Stimulated activated CD8-positive, alpha-beta memory T cell treated with anti-CD3 and anti-CD28 coated beads, Interleukin-7, amount 100 ng/mL, for 48 hours (primary cell): ENCODE measurements at places on chromosomes 3 and 15.

GRCh38 chr3:16462679-16463078 lies 50.8 kb downstream of the RFTN1 start:
- no peak for DNase-seq

GRCh38 chr3:36991923-36992805 lies 767 bp downstream of the EPM2AIP1 start:
- no peak for DNase-seq

GRCh38 chr3:197283045-197283444 lies 15.4 kb downstream of the DLG1 start:
- DNase-seq = no peak

DNA sequence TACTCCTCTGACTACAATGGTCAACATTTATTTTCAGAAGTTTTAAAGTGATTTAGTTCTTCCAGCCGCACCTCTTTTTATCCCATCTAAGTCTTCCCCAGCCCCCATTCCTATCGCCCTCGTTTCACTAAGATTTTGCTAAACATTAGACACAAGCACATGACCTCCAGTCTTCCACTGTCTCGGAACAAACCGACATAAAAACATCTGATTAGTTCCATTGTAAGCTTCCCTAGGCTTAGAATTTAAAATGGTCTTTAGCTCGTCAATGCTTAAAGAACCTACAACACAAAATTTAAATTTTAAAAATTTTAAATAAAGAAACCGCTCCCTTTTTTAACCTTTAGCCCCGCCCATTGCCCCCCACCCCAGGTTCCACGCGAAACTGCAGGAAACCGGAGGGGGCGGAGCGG lies 284 bp upstream of the TSC22D2 start:
- DNase-seq = no peak

DNA sequence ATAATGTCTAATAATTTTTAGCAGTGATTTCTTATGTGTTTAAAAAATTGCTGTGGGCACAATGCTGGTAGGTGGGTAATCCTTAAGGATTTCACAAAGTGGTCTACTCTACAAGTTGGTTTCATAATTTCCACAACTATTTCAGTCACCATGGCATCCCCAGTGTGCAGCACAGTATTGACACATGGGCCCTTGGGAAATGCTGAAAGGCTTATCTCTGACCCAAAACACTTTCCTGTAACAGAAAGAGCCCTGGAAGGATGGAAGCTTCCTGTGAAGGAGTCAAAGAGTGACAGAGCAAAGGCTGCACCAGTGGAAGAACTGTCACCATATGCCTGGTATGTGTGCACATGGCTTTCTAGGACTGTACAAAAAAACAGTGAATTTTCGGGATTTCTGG lies 153.7 kb downstream of the ANO10 start:
- DNase-seq = no peak
